ENCODE measurements at places on chromosomes 7 and 10.

- DNase-seq: no peak
Measured at GRCh38 chr7:93861325-93861949, 29.1 kb downstream of the TFPI2 start.

GRCh38 chr7:65938336-65938895, 43.6 kb downstream of the GUSB start:
- DNase-seq: no peak

- peak; percentile 28 for DNase-seq
Measured at GRCh38 chr10:87867453-87867852, 4.0 kb downstream of the PTEN start.

DNA sequence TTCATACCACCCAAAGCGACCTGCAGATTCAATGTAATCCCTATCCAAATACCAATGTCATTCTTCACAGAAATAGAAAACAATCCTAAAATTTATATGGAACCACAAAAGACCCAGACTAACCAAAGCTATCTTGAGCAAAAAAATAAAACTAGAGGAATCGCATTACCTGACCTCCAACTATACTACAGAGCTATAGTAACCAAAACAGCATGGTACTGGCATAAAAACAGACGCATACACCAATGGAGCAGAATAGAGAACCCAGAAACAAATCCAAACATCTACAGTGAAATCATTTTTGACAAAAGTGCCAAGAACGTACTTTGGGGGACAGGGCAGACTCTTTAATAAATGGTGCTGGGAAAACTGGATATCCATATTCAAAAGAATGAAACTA, 16.9 kb upstream of the CUL1 start:
- DNase-seq: no peak

DNA sequence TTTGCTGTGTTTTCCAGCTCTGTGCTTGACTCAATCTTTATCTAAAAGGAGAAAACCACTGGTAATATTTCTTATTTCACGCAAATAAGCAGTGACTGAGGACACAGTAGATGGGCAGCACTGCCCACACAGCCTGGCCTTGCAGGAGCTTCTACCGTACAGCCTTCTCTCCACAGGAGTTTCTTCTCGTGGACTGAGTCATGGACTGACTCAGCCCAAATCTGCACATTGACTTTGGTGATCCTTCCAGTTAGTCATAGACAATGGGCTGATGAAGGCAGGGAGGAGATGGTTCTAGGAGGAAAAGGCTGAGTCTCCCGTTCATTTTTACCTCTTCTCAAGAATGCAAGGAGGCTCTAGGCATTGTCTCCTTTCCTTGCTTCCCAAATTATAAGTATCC, 200.7 kb downstream of the RAPGEF5 start:
- DNase-seq: no peak

DNA sequence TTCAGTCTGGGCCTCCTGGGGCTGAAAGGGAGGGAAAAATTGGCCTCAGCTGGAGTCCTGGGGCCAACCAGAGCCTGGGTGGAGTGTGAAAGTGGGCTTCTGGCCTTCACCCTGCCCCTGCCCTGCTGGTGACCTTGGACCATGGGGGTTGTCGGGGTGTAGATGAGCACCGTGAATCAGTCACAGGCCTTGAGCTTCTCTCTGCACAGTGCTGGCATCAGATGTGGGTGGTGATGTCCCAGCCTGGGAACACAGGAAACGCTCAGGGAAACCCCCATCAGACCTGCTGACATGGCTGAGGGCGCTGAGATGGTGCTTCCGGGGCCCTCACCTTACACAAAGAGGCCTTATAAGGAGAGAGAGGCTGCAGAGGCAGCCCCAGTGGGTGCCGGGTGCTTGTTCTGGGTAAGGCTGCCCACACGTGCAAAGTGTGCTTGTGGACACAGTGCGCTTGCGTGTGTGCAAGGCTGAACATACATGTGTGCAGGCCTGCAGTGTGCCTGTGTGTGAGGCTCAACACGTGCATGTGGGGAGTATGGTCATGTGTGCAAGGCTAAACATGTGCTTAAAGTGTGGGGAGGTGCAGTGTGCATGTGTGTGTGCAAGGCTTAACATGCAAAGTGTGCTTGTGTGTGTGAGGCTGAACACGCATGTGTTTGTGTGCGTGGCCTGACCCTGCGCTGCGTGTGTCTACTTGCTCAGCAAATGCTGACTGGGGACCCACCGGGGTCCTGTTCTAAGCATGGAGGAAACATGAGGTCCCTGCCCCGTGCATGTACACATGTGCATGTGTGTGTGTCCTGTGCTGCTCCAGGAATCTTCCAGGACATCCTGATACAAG, 6.5 kb downstream of the ARPC1B start:
- DNase-seq: no peak

DNA sequence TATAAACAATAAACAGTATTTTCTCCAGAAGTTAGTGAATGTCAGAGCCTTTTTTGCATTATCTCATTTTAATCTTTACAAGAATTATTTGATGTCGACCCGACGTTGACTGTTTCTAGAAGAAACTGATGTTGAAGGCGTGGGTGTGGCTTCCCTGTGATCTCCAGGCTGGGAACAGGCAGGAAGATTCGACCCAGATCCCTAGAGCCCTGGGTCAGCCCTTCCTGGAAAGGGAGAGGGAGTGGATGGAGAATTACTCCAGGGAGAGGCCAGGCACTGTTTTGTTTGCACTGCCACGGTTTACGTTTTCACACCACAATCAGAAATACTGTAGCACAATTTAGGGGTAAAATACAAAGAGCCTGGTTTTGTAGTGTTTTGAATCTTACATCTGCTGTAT, 133.1 kb downstream of the ADARB2 start:
- DNase-seq: no peak

GRCh38 chr7:53119514-53119941, 84.1 kb downstream of the POM121L12 start:
- DNase-seq: no peak

DNA sequence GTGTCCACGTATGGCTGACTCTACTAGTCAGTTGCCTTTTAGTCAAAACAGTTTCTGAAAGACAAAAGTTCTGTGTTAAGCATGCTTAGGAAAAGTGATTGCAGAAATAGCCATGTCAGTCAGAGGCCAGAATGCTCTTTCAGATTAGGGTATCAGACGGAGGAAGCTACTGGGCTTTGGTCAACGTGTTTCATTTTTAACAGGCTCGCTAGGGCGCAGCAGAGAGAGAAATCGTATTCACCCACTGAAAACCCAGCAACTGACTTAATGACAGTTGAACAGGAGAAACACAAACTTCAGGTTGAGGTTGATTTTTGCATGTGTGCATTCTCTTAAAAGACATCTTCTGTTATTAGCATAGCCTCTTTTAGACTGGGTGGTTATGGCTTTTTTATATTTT, 322.6 kb upstream of the KIAA1217 start:
- DNase-seq: no peak

DNA sequence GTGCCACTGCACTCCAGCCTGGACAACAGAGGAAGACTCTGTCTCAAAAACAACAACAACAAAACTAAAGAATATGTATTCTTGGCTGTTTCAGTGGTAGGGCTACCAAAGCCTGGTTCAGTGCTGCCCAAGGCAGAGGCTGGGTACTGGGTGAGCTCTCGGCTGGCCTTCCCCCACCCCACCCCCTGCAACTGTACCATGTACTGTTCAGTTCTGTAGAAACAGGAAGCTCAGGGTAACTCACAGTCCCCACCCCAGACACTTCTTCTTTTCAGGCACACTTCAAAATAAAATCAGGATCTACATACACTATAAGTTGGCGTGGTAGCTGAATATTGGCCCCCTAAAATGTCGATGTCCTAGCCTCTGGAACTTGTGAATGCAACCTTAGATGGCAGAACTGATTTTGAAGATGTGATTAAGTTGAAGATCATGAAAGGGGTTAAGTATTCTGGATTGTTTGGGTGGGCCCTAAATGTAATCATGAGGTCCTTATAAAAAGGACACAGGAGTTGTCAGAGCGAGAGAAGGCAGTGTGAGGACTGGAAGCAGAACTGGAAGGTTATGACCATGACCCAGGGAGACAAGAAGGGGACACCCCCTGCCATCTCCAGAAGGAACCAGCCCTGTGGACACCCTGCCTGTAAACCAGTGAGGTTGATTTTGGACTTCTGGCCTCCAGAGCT, 31.2 kb downstream of the TBXAS1 start:
- no peak for DNase-seq

DNA sequence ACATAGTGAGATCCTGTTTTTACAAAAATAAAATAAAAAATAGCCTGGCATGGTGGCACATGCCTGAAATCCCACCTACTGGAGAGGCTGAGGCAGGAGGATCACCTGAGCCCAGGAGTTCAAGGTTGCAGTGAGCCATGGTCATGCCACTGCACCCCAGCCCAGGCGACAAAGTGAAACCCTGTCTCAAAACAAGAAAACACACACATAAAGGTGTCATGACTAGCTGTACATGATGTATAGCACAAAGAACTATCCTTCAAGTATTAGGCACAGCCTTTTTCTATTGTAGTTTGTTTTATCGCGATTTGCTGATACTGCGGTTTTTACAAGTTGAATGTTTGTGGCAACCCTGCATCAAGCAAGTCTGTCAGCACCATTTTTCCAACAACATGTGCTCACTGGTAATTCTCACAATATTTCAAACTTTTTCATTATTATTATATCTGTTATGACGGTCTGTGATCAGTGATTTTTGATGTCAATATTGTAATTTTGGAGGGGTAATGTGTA, 11.5 kb upstream of the SNX13 start:
- no peak for DNase-seq

DNA sequence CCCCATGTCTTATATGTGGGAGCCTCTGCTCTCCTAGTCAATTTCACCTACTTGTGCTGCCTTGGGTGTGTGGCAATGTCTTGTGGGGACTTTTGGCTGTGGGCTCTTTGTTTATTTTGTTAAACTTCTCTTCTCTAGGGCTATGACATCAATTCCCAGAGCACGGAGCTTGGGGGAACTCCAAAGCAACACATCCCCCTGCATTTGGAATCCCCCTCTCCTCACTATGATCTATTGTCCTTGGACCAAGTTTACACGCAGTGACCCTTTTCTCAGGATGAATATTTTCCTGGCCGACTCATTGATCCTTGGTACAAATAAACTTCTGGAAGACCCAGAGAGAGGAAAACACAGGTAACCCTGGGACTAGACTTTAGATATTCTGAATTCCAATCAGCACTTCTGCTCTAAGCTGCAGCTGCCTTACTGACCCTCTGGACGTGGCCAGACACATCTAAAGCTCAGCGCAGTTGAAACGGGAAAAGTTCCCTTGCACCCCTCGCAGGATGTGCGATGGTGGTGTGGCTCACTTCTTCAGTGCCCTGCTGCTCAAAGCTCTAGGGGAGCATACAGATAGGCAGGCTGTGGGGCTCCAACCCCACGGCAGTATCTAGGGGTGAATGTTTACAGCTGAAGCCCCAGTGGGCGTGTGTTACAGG, 110.8 kb downstream of the TMEM178B start:
- no peak for DNase-seq

DNA sequence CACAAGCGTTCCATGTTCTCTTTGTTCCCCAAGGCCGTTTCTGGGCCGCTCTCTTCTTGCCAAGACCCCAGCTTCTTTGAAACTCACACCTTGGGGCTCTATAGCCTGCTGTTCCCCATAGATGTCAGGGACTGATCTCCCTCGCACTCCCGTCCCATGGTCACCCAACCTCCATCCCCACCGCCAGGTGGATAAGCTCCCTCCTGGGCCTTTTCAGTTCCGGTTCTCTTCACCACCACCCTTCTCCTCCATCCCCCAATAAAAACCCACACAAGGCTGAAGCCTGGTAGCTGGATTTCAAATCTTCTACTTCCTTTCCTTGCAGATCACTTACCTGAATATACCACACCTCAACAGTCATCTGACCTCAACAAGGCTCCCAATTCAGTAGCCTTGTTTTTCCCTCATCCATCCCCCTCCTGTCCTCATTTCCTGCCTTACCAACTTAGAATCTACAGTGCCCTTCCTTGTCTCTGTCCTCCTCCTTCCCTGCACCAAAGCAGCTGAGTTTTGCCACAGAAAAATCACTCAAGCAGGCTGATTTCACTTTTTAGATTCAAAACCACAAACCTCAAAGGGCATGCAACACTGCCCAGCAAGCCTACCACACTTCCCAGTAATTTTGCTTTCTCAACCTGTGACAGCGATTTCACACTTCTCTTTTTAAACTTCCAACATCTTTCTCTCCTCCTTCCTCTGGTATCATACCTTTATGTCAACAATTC, 7.7 kb downstream of the SLC37A3 start:
- no peak for DNase-seq

DNA sequence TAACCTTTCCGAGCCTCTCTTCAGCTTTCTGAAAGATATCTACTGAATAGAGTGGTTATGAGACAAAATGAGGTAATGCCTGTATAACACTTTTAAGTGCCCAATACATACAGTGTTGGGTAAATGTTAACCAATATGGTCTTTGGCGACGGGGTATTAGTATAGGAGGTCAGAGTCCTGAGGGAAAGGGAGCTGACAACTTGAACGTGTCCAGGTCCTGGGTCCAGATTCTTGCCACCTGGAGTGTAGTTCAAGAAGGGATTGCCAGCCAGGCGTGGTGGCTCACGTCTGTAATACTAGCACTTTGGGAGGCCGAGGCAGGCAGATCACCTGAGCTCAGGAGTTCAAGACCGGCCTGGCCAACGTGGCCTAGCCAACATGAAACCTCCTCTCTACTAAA, 76.0 kb downstream of the ZFAND4 start:
- DNase-seq: no peak

- no peak for DNase-seq
Measured at GRCh38 chr7:11216276-11216675, 242.6 kb downstream of the PHF14 start.

DNA sequence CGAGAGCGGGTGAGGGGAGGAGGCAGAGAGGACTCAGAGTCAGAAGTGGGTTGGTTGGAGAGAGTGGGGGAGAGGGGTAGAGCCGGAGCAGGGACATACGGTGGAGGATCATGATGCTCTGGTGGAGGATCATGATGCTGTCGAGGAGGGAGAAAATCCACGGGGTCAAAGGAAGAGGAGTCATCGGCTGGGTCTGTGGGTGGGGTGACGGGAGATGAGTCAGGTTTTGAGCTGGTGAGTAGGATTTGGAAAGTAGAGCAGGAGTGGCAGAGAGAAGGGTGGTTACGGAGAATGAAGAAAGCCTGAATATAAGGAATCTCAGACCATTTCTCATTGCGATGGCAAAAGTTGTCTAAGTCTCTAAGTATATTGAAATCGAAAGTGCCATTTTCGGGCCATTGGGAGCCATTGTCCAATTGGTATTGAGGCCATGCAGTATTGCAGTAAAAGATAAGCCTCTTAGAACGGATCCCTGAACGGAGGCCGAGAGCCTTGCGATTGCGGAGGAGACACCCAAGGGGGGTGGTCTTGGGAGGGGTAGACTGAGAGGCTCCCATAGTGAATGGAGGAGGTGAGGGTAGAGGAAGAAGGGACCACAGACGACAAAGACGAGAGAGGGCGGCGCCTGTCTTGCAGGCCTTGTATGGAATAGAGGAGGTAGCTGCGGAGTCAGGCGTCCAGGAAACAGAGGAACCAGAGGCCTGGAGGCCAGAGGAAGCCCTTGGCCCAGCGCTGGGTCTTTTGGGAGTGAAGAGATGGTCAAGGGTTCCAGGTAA, 23.8 kb downstream of the SCIN start:
- DNase-seq: no peak

GRCh38 chr7:12554351-12554750, 16.2 kb upstream of the SCIN start:
- no peak for DNase-seq
